ENCODE measurements at places on chromosomes 1 and 21. TPM values are rescaled to one million over a fixed set of nuclear protein-coding genes. Genes with fewer than 3 reads are reported as not detected.

Gene YOD1
- total RNA-seq = 14.4 TPM

Gene FCRL6
- 0.81 TPM for total RNA-seq

DNA sequence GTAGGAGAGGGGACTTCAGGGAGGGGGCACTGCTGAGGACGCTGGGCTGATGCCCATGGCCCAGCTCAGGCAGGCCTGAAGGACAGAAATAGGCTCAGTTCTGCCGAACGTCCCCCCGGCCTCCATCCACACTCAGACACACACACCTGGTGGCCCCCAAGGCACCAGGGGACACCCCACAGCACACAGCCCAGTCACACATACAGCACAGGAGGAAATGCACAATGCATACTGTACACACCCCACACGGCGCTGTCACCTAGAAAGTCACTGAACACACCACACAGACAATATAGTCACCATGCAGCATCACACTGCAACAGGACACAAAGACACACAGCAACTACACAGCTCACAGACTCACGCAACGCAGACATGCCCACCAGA, 562 bp downstream of the SYTL1 start:
- H3K4me1 ChIP-seq = peaks cover 53% of the 10 kb centered on the region
- peak overlapping the region; percentile 98 for H3K27ac ChIP-seq
- DNase-seq = no peak
- peak overlapping the region; percentile 99 for H3K4me3 ChIP-seq
- peaks cover 9% of the 10 kb centered on the region for H3K36me3 ChIP-seq

GRCh38 chr1:205255941-205256780, 28.4 kb downstream of the TMCC2 start:
- peaks cover 11% of the 10 kb centered on the region for H3K27me3 ChIP-seq
- H3K4me1 ChIP-seq = peaks cover 5% of the 10 kb centered on the region
- H3K27ac ChIP-seq = no peak overlapping the region
- DNase-seq = peak; percentile 62
- no peak overlapping the region for H3K4me3 ChIP-seq

Gene TEKT2
- 0.30 TPM for total RNA-seq

GRCh38 chr1:180881806-180882509, 30.7 kb upstream of the KIAA1614 start:
- peaks cover 7% of the 10 kb centered on the region for H3K4me1 ChIP-seq
- H3K27ac ChIP-seq = peak overlapping the region; percentile 79
- DNase-seq = no peak
- no peaks in the 10 kb centered on the region for H3K27me3 ChIP-seq
- no peak overlapping the region for H3K4me3 ChIP-seq
